Regular cardiac myocyte (primary cell): ENCODE measurements at places on chromosomes 1 and 21. TPM values are rescaled to one million over a fixed set of nuclear protein-coding genes. Genes with fewer than 3 reads are reported as not detected.

Gene HSD11B1
- total RNA-seq = 0.77 and 6.8 TPM in 2 replicates

Gene SPATA45
- total RNA-seq = 1.1 TPM in 1 of 2 replicates, not detected in the other

Gene KIAA1614
- 2.9 and 4.5 TPM in 2 replicates for total RNA-seq

Gene ADAMTSL4
- total RNA-seq = 0.77 and 4.2 TPM in 2 replicates

Gene CATSPERE
- total RNA-seq = 0.38 and 1.7 TPM in 2 replicates
